CD4-positive, CD25-positive, alpha-beta regulatory T cell (primary cell): ENCODE measurements at places on chromosomes 1 and 21. TPM values are rescaled to one million over a fixed set of nuclear protein-coding genes. Genes with fewer than 3 reads are reported as not detected.

- peak; percentile 34 for DNase-seq
Measured at GRCh38 chr1:46131712-46132528, 509 bp downstream of the PIK3R3 start.

DNA sequence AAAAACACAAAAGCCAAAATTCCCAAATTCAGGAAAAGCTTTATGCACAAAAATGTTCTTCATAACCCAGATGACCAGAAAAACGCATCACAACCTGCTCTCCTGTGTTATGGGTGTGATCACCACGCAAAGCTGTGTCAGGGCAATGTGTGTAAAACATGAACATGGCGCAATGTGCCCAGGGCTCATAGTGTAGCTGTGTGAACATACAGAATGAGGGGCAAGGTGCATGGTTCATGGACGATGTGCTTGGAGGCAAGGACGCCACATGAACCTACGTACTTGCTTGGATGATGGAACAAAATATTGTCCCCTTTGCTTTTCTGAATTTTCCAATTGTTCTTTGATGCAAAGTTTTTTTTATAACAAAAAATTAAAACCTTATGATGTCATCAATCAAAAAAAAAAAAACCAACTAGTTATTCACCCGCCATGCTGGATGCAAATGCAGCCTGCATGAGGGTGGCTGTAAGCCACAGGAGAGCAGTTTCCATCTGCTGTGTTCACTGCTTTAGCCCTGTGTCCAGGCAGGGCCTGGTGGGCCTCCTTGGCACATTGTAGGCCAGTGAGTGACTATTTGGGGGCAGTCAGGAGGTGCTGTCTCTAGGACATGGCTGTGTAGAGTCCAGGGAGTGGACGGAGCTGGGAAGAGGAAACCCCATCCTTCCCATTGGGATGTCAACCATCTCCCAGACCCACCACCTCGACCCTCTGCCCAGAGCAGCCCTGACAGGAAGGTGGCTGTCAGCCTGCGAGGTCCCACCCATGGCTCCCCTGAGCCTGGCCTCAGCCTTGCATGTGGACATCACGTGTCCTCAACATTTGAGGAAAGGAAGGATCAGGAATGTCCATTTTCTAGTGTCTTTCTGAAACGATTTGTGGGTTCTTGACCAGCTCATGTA, 13.6 kb downstream of the KRTAP10-1 start:
- no peak for DNase-seq

DNA sequence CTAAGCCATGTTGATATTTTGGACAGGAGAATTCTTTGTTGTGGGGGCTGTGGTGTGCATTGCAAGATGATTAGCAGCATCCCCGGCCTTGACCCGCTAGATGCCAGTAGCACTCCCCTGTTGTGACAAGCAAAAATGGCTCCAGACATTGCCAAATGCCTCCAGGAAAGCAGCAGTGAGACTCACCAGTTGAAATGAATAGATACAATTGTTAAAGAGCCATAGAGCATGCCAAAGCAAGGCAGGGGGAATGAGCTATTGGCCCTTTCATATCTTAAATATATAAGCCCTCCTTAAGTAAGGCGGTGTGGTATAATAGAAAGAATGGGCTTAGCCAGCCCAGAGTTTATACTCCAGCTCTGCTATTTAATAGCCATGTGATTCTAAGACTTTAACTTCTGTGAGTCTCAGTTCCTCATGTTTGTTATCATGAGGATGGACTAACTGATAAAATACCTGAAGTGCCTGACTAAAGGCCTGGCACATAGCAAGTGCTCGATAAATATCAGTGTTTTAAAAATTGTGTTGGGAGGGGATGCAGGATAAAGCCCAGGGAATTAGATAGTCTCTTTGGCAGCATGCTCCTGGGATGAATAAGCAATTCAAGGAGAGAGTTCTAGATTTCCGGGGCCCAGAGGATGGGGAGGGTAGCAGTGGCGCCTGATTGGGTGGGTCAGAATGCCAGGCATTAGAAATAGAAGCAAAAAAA, 21.1 kb upstream of the RGS4 start:
- DNase-seq, result no peak

- DNase-seq, result no peak
Measured at GRCh38 chr21:26020510-26020909, 150.1 kb downstream of the APP start.

FALEC gene
- not detected for total RNA-seq

- DNase-seq, result peak; percentile 40
Measured at GRCh38 chr21:36065497-36066036, 4.3 kb upstream of the CBR1 start.

SH2D1B gene
- not detected for total RNA-seq

DNA sequence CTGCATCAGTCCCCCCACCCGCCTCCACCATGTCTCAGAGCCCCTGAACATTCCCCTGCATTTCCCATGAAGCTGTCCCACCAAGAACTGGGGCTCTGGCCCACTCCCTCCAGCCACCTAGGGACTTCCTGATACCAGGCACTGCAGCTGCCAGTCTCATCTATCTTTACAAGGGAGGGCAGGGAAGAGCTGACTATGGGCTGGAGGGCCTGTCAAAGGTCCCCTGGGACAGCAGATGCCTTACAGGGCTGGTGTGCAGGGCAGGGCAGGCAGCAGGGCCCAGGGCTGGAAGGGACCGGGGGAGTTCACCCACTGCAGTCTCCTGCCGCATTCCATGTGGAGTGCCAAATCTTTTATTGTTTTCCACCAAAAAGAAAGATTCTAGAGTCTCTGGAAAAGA, 17.6 kb downstream of the SHISA4 start:
- no peak for DNase-seq

GRCh38 chr1:97943354-97943753, 22.5 kb upstream of the DPYD start:
- no peak for DNase-seq

DNA sequence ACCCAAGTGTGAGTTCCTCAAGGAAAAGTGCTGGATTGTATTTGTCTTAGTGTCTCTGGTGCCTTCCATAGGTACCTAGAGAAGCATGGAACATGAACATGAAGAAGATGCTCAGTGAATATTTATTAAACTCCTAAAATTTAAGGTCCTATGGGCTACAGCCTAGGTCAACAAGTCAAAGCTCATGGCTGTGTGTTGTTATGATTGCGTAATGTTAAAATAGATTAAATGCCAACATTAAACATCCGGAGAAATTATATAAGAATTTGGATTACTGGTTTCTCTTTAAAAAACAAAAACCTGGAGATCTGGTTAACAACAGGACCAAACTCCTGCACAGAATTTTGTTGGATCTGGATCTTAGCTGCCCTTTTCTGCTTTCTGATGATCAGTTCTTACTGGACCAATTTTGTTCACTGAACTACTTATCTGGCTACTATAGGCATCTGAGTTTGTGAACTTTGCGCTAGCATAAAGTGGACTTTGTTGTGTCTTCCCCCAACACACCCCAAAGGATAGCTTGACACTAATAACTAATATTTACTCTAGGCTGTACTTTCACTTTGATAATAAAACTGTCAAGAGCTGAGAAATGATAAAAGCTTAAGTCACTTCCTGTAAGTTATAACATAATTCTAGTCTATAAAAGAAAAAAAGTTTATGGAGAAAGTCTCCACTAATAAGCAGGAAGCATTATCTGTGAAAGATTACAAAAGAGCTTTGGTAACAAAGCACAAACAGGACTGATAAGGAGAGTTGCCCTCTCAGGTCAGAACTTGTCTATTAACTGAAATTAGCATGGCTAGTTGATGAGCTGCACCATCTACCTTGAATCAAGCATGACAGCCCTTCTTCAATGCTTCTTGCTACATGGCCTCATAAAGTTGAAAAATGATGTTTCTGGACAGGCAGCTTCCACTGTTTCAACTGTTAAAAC, 20.7 kb downstream of the F5 start:
- no peak for DNase-seq

GRCh38 chr21:39232861-39233291, 49.6 kb upstream of the PSMG1 start:
- no peak for DNase-seq

- peak; percentile 87 for DNase-seq
Measured at GRCh38 chr1:243421784-243422183, 165.9 kb downstream of the SDCCAG8 start.

TARDBP gene
- 132 TPM for total RNA-seq
